ENCODE measurements at places on chromosomes 3 and 15. TPM values are rescaled to one million over a fixed set of nuclear protein-coding genes. Genes with fewer than 3 reads are reported as not detected.

IL12A gene
- 0.51 TPM for total RNA-seq

VEPH1 gene
- total RNA-seq: 0.78 TPM

MST1 gene
- 6.4 TPM for total RNA-seq

FEZF2 gene
- not detected for total RNA-seq

ZNF385D gene
- total RNA-seq: 12.5 TPM

CACNA1D gene
- total RNA-seq: 0.46 TPM

GRCh38 chr15:77656294-77656693 lies 23.6 kb upstream of the LINGO1 start:
- no peak for DNase-seq

DNA sequence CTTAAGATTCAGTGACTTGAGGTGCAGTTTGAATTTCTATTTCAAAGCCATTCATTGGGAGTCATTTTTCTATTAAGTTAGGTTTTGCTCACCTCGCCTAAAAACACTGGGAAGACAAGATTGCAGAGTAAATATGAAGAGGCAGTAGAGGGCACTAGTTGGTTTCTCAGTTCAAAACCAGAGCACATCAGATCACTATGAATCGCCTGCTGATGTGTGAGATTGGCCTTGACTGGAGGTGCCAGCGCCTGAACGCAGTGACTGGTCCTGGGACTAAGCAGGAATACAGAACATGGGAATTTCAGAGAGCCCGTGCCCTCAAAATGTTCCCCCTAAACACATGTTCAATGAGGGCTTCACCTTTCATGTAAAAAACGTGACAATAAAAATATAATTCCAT lies 229.0 kb downstream of the ITPR1 start:
- no peak for DNase-seq

DNA sequence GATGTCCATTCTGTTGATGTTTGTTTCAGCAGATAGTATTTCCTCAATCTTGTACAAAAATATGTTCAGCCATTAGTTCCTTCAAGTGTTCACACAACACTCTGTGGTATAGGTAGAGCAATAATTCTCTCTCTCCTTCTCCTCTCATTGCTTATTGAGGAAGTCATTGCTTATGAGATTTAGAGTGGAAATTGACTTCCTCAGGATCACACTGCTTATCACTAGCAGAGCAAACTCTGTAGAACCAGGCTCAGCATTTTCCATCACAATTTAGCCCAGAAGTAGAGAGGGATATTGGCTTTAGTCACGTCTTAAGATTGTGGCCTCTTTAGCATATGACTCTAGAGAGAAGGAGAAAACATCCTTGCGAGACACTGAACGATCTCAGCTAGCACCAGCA lies 31.2 kb downstream of the RAB11A start:
- DNase-seq: no peak

DNA sequence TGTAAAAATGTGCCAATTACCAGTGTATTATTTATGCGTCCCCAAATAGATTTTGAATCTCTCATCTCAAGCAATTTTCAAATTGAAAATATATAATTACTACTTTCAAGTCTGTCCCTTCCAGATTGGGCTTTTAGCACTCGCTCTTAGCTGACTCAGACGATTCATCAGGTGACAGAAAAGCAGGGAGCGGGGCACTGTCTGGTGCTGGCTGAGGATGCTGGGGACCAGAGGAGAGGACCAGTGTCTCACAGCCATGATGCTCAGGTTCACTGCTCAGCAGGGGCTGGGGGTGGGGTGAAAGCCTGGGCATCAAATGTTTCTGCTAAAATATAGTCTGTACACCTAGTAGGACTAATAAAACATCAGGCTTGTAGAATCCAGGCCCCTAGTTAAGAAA lies 199.9 kb downstream of the GABRG3 start:
- DNase-seq: no peak

- DNase-seq: no peak
Observed at GRCh38 chr15:60957111-60957510, 272.0 kb downstream of the RORA start.

- peak; percentile 66 for DNase-seq
Observed at GRCh38 chr15:88704791-88705768, 66.3 kb downstream of the ISG20 start.

DNA sequence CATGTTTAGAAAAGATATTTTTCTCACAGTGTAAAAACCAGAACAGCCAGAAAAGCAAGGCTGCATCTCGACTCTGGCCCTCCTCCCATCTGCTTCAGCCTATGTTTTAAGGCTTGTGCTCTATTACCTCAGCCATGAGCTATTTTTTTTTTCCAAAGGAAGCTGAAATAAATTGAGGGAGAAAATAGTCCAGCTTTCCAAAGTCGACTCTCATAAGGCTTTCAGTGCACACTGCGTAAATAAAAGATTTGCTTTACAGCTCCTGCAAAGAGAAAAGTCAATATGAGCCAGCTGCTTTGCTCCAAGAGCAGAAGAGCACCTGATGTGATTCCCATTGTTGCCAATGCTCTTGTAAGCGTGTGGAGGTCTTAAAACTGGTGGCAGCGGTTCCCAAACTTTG lies 26.7 kb downstream of the SCG3 start:
- DNase-seq: no peak

DNA sequence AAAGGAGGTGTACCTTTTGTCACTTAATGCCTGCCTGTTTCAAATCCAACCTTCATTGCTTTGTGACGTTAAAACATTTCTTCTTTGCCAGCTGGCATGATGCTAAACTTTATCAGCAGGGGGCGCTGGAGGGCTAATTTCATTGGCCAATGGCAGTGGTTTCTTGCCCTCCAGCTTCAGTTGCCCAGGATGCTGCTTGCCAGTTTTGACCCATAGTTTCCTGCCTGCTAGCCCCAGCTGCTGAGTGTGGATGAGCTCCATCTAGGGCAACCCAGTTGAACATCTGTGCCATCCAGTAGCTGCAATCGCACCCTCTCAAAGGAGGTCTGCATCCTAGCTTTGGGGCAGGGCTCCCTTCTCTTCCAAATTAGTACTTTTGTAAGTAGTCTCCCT lies 22.1 kb downstream of the ACKR2 start:
- DNase-seq: peak; percentile 88

DNA sequence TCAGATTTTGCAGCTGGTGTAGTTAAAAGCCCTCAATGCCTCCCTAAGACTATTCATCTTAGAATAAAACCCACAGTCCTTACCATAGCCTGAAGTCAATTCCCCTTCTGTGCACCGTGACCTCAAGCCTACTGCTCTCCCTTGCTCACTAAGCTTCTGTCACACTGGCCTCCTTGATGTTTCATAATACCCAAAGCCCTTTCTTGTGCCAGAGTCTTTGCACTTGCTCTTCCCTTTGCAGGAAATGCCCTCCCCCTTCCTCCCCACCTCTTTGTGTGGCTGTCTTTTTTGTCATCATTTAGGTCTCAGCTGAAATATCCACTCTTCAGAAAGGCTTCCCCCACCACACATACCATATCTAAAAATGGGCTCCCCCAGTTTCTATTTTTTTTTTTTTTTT lies 4.2 kb upstream of the PLEKHO2 start:
- DNase-seq: no peak

GRCh38 chr3:184305577-184305976 lies 6.5 kb downstream of the PSMD2 start:
- no peak for DNase-seq

DNA sequence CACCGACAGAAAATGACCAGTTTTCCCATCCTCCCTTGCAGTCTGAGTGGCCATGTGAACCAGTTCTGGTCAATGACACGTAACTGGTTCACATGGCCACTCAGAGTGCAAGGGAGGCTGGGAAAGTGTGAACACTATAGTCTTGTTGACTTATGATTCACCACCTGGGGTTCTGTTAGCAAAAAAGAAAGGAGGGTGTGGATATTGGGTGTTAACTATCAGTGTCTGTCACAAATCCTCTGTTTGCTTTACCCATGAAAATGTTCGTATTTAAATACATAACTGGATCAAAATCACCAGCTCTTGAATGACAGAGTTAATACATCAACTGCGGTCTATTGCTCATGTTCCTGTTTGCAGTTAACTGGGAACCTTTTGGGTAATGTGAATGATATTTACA lies 92.3 kb downstream of the ADAMTSL3 start:
- DNase-seq: no peak

All from cardiac septum (tissue), 1 donor.